Ascending aorta (tissue), 2 donors: ENCODE measurements at places on chromosomes 1 and 21. TPM values are rescaled to one million over a fixed set of nuclear protein-coding genes. Genes with fewer than 3 reads are reported as not detected.

- DNase-seq = no peak
Measured at GRCh38 chr1:20445956-20446355, 40.1 kb downstream of the CAMK2N1 start.

GRCh38 chr1:109864047-109864822 lies 46.4 kb upstream of the CSF1 start:
- DNase-seq = no peak

DNA sequence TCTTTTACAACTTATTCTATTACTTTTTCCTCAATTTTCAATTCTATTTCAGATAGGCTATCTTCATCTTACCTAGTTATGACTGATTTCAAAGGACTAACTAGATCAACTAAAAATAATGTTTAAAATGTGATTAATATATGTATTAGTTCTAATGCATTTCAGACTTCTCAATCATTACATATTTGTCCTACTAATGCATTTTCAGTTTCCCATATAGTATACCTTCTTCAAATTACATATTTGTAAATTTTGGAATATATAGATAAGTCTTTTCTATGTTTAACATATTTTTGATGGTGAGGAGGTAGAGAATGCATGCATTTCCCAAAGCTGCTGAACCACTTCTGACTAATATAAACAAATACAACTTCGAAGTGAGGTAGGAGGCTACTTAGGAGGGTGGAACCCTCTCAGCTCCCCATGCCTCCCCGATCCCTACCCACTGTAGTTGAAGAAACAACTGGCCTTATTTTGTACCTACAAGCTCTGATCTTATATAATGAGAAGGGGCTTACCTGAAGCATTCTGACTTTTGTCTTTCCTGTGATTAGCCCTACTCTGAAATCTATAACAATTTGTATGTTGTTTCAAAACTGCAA lies 1.7 kb downstream of the TRMT1L start:
- DNase-seq = no peak

KCND3 gene
- 13.3 TPM for total RNA-seq
